ENCODE measurements at places on chromosomes 16 and 17.
A peak's percentile ranks its signal among the peaks of the same experiment; 100 is the strongest.

DNA sequence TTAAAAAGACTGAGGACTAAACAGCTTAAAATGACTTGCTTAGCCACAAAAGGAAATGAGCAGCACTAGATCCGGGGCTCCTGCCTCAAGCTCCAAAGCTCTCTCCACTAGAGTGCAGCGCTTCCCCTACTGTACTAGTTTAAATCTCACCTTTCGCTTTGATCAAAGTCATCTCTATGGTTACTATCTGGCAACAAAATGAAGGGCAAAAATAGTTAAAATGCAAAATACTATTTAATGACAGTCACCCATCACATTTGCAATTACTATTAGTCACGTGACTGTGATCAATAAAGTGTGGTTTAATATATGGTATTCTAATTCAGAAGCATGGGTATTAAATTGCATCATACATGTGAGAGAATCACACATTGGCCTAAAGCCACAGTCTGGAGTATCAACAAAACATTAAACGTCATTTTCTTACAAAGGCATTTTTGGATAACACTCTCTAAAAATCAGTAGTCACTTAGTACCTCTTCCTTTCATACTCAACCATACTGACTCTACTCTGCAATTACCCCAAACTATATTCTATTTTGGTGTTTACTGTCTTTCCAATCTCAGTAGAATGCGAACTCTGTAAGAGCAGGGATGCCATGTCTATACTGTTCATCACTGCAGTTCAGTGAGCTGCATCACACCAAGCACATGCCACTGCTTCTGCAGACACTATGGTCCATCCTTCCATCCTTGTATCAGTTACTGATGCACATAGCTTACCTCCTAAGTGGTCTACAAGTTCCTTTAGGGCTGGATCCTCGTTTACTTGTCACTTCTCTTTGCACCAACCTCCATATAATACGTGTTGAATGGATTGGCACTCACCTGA lies 6.2 kb downstream of the PSMD12 start:
- DNase-seq = peak; percentile 74

DNA sequence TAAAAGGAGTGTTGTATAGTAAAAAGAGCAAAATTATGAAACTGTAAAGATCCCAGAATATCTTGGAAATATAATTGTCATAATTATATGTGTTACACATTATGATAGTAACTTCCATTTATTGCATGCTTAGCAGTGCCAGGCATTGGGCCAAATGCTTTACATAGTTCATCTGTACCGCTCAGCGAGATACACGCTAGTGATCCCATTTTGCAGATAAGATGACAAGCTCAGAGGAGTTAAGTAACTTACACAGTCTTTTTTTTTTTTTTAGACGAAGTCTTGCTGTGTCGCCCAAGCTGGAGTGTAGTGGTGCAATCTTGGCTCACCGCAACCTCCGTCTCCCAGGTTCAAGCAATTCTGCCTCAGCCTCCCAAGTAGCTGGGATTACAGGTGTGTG lies 6.8 kb upstream of the EZH1 start:
- DNase-seq = no peak

GRCh38 chr16:6131526-6132050 lies 1034.0 kb upstream of the EEF2KMT start:
- no peak for DNase-seq

- no peak for DNase-seq
These were observed 4.3 kb upstream of the TLCD2 start for GRCh38 chr17:1714427-1714979.

- no peak for DNase-seq
These were observed 5.5 kb downstream of the SEC14L1 start for GRCh38 chr17:77146246-77146632.

- DNase-seq = no peak
These were observed 75.8 kb upstream of the ENDOV start for GRCh38 chr17:80339118-80339517.

- DNase-seq = no peak
These were observed 567 bp downstream of the SOX9 start for GRCh38 chr17:72121164-72122009.

DNA sequence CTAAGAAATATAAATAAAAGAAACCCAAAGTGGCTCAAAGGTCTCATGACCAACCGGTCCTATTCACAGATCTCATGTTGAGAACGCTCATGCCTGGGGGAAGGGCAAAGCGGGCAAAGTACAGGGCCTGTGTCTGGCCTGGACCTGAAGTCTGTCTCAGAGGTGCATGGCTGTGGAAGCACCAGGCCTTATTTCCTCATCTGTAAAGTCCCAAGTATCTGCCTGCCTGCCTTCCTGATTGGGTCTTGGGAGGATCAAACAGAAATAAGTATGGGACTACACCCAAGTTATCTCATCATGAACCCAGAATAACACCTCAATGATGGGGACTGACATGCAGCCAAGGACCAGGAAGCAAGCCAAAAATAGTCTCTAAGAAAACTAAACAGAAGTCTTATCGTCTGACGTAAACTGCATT lies 14.2 kb downstream of the AXIN2 start:
- no peak for DNase-seq

DNA sequence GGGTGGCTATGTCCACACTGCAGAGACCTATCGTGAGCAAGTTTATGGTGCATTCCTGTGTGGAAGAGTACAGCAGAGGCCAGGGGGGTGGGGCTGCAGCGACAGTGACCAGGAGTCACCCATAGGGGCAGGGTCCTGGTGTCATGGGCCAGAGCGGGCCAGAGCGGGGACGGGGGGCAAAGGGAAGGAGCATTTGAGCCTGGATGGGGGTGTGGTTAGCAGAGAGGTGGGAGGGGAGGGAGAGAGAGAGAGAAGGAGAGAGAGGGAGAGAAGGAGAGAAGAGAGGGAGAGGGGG lies 17.8 kb downstream of the JPH3 start:
- no peak for DNase-seq

- no peak for DNase-seq
These were observed 2252.0 kb downstream of the TP53TG3F start for GRCh38 chr16:35711435-35711834.

- no peak for DNase-seq
These were observed 630 bp downstream of the ESRP2 start for GRCh38 chr16:68235108-68235886.

- peak; percentile 91 for DNase-seq
These were observed at the start of gene KLHDC4 for GRCh38 chr16:87765776-87766484. KLHDC4 (minus strand) TSS chr16:87765986; CDS start chr16:87765890, 96 bp downstream.

DNA sequence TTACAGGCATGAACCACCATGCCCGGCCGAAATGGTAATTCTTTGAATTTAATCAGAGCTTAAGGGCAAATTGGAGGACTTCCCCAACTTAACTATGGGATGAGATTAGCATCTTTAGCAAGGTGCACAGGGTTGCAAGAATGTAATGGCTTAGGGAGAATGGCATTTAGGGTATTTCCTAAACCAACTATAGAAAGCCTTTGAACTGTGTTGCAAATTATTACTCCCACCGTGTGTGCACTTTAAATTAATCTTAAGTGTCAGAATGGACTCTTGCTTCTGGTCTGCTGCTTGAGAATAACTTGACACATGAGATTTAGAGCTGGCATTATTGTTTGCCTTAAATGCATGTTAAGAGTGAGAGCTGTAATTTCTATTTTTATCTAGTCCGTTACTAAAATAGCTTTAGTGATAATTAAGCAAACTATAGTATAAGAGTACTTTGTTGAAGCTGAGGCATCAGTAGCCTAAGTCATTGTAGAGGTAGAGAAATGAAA lies 59.8 kb downstream of the TUBD1 start:
- peak; percentile 39 for DNase-seq

GRCh38 chr17:56431736-56432135 lies 161.8 kb upstream of the NOG start:
- no peak for DNase-seq

DNA sequence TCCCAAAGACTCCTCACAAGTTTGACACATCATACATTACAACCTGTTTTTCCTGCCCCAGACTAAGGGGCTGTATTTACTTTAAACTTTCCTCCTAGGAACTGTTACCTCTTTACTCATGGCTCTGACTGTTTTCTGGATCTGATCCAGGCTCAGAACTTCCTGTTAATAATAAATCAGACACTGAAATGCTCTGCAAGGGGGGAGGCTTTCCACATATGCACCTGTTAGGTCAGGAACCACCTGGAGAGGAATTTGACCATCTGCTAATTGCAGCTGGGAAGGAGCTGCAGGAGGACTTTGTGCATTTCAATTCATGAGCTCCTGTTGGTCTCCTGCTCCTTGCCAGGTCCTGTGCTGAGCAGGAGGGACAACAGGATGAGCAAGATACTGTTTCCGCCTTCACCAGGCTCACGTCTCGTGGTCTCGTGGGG lies 476.9 kb upstream of the CDH5 start:
- no peak for DNase-seq

GRCh38 chr16:85607321-85607765 lies 5.8 kb upstream of the GSE1 start:
- DNase-seq = no peak

DNA sequence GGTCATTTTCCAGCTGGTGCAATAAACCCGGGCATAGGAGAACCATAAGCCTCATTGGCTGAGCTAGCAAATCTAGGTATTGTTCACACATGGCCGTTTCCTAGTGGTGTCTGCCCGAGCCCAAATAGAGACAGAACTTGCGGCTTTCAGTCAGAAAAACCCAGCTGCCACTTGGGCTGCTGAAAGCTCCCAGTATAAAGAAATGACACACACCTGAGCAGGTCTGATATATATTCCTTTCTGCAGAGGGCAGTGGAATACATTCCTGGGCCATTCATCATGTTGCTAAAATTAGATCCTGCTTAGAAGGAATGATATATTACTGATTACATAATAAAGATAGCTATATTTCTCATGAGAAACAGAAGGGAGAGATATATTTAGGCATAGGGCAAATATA lies 83.9 kb upstream of the IRX5 start:
- DNase-seq = no peak

- DNase-seq = no peak
These were observed 230.6 kb downstream of the MSI2 start for GRCh38 chr17:57486882-57487301.

GRCh38 chr17:75047398-75048098 lies 523 bp downstream of the KCTD2 start:
- DNase-seq = peak; percentile 19

DNA sequence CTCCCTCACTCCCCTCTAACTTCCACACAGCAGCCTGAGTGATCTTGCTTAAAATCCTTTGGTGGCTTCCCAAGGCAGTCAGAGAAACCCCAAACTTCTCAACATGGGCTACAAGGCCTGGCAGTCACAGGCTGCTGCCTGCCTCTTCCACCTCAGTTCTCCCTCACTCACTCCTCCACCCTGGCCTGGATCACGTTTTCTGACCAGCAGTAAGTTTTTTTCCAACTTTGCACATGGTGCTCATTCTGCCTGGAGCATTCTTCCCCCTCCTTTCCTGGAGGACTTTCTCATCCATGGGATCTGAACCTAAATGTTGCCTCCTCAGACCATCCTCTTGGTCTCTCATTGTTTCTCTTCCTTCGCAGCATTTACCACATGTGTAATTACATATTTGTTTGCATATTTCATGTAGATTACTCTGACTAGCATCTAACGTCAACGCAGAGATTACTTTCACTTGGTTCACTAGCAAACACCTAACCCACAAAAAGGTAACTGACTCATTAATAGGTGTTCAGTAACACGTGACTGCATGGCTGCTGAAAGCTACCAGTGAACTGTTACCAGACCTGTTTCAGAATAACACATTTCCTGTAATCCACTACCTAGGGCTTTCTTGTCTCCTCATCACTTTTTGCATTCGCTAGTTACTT lies 17.1 kb downstream of the GNA13 start:
- peak; percentile 86 for DNase-seq

DNA sequence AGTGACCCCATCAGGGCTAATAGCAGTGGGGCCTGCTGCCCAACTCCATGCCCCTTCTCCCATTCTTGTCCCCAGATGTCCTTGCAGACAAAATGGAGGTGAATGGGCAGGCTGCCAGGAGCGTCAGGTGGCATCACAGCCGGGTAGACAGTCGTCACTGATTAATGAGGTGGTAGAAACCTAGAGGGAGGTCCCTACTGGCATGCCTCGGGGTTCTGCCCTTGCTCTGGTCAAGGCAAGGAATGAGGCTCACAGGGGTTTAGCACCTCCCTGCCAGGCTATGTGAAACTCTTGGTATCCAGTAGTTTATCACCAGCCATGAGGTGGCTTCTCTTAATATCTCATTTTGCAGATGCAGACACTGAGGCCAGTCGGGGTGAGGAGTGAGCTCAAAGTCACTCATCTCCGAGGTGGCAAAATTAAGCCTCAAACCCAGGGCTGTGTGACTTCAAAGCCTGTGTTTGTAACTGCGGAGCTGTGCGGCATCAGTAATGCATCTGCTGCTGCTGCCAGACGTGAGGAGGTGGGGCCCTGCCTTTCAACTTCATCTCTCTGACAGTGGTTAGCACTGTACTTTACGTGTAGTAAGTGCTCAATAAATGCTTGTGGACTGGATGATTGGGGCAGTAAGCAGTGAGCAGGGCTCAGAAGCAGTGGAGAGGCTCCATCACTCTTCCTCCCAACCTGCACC lies 21.3 kb downstream of the RAI1 start:
- no peak for DNase-seq

DNA sequence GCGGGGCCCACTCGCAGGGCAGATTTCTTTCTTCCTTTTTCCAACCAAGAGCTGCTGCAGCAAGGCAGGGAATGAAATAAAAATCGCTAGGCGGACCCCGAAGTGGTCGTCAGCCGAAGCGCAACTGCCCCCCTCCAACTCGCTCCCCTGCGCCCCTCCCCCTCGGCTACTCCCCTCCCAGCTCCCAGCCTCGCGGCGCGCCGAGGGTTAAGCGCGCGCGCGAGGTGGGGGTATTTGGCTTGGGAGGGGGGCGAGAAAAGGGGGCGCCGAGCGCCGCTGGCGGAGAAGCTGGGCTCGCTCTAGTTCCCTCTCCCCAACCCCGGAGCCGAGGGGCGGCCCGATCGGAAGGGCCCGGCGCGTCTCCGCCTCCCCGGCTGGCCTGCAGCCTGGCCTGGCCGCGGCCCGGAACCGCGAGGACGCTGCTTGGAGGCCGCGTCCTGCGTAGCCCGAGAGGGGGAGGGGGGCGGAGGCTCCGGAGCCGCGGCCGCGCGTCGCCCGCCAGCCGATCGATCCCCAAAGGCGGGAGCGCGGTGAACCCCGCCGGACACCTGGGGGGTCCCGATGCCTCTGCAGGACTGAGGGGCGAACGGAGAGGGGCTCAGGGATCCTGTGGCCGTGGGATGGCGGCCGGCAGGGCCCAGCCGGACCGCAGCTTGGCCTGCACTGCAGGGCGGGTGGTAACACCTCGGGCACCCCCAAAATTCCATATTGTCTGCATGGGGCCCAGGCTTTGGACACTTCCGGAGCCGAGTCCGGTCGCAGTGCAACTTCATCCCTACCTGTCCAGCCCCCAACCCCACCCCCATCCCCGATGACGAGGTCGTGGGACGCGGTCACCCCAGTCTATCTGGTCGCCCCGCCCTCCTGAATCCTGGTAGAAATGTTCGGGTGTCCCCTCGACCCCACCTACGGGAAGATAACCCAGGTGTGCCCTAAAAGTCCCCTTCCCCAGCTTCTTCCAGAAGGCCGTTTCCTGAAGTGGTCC lies 4.9 kb upstream of the CBX4 start:
- DNase-seq = no peak

DNA sequence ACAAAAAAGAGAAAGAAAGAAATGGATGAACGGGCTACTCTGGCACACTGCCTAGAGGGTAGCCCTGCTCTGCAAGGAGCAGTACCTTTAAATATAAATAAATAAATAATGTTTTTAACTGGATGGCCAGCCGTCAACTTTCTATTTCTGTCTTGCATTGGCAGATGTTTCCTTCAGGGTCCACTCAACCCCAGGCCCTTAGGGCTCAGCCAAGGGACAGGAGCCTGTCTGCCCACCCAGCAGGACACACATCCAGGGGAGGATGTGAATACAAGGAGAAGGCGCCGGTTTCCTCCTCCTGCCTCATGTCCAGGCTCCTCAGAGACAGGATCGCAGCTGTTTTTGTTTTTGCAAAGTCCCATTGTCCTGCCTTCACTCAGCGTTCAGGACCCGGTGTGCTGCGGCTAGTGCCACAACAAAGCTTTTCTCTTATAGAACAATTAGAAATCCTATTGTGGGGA lies 22.6 kb downstream of the TTYH2 start:
- no peak for DNase-seq

All from CD4-positive, alpha-beta T cell treated with Interleukin-12 subunit alpha and Interleukin-12 subunit beta, for 1 hour (primary cell).